Right renal cortex interstitium (tissue), 3 donors: ENCODE measurements at places on chromosomes 2 and 18. TPM values are rescaled to one million over a fixed set of nuclear protein-coding genes. Genes with fewer than 3 reads are reported as not detected.

DNA sequence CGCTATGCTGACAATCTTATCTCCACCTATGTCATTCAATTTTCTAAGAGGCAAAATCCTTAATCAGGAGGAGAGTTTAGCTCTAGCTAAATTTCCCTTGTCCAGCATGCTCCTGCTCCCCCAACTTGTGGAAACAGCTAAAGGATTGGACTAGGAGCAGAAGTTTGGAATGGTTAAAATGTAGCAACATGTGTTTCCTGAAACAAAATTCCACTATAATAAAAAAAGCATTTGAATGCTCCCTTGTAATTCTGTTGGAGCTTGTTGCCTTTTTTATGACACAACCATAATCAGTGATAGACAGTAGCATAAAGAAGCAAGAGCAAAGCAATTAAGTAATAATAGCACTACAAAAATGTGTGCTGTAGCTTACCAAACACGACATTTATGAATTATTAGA, 6.9 kb downstream of the ACTR3 start:
- DNase-seq, result no peak

DNA sequence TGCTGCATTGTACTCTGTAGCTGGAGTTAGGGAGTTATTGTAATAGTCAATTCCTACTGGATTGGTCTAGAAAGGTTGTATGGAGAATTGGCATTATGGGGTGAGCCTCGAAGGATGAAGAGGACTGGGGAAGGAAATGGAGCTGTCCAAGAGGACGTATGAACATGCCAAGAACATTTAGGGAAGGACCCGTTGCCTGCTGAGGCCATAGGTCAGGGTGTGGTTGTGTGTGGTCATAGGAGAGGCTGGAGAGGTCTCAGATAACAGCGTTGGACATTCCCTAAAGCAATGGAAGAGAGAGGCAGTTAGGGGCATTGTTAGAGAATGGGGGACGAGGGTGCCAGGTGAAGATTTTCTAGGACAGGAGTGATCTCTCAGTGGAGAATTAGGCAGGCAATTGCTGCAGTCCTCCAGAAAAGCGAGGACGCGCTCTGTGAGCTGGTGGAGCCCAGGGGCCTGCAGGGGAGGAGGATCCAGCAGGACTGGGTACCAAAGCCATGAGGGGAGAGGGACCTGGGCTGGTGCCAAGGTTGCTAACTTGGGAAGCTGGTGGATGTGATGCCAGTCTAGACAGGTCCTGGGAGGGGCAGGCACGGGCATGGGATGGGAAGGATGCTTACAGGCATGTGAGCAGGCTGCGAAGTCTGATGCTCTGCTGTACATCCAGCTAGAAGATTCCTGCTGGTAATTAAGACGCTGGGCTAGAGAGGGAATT, 9.4 kb upstream of the PSD4 start:
- no peak for DNase-seq

DNA sequence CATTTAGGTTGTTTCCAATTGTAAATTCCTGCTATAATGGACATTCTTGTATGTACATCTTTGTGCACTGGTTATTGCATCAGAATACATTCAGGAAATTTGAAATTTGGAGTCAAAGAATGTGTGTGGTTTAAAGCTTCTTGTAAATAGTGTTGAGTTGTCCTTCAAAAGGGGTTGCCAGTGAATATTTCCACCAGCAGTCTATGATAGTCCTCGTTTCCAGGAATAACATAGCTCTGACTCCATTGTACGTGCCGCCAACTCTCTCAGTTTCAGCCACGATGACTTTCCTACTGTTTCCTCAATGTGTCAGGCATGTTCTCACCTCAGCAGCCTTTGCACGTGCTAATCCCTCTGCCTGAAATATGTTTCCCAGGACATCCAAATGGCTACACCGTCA, 10.9 kb upstream of the HS6ST1 start:
- no peak for DNase-seq

GRCh38 chr2:216172493-216172892, 63.3 kb downstream of the XRCC5 start:
- DNase-seq, result no peak

GRCh38 chr2:64929333-64929732, 59.9 kb upstream of the SLC1A4 start:
- no peak for DNase-seq

GRCh38 chr2:170144761-170145160, 33.2 kb upstream of the MYO3B start:
- DNase-seq, result no peak

DNA sequence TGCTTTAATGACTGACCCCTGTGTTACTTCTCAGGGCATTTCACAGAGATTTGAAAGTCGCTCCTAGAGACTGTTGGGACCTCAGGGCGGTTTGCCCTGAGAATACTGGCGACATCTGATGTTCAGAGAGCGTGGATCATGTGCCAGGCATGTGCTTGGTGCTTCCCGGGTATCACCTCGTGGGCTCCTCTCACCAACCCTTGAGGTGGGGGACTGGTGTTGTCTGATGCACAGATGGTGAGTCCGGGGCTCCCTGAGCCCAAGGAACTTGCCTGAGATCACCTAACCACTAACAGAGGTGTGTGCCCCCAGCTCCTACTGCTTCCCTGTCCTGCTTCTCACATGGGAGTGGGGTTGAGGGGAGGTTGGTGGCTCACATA, 16.2 kb downstream of the ATOH8 start:
- DNase-seq, result no peak

- no peak for DNase-seq
Observed at GRCh38 chr2:129144082-129144791, 825.6 kb upstream of the HS6ST1 start.

DNA sequence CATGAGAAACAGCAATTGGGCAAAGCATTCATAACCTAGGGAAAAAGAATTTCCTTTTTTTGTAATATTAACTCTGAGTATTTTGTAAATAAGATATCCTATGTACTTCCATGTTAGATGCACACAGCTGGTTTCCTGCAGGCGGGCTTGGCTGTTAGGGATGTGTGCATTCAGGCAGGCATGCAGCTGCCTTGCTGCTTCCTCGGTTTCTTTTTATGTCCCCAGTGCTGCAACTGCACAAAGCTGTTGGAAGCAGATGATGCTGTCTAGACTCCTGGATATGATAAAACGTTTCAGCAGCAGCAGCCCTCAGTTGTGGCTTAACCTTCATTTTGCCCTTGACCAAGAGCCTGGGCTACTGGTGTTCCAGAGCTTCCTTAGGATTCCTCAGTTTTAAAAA, 89.4 kb upstream of the EML6 start:
- DNase-seq, result no peak

Gene INHBB
- 0.04 TPM for polyA plus RNA-seq

- DNase-seq, result no peak
Observed at GRCh38 chr2:30293303-30293921, 62.1 kb downstream of the LBH start.

Gene OTX1
- 0.04 TPM for polyA plus RNA-seq

GRCh38 chr18:58191626-58192025, 147.6 kb downstream of the NEDD4L start:
- DNase-seq, result no peak

Gene PTPRN
- not detected for polyA plus RNA-seq
